ENCODE measurements at places on chromosomes 3 and 15.
A peak's percentile ranks its signal among the peaks of the same experiment; 100 is the strongest.

DNA sequence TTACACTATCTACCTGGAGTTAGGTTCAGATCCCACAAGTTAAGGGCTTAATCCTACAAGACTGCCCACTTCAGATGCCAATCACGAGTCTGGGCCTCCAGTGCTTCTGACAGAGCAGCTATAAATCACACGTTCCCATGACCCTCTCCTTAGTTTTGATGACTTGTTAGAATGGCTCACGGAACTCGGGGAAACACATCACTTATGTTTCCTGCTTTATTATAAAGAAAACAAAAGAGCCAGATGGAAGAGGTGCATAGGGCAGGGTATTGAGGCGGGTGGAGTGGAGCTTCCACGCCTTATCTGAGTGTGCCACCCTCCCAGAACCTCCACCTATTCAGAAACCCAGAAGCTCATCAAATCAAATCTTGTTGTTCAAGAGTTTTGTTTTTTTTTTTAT, 170.8 kb downstream of the MOBP start:
- no peak for DNase-seq

GRCh38 chr15:56798639-56799038, 65.3 kb upstream of the ZNF280D start:
- DNase-seq, result peak; percentile 18

- DNase-seq, result no peak
Observed at GRCh38 chr15:62403164-62403809, 238.2 kb upstream of the C2CD4B start.

DNA sequence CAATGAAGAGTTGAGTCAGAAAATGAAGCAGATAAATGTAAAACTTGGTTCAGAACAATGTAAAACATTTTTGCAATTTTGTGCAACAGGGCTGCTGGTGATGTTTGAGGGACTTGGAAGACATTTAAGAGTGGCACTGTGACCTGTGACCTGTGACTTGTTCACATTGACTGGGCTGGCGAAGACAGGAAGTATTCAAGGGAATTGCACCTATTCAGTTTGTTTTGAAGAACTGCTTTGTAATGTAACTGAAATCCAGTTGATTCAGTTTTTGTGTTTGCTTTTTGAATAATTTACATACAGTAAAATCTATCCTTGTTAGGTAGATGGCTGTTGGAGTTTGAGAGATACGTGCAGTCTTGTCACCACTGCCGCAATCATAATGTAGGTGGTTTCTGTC, 35.4 kb downstream of the MCTP2 start:
- no peak for DNase-seq

GRCh38 chr15:87732976-87733375, 523.6 kb downstream of the NTRK3 start:
- no peak for DNase-seq

GRCh38 chr3:24582431-24583403, 88.1 kb upstream of the THRB start:
- DNase-seq, result no peak

- DNase-seq, result no peak
Observed at GRCh38 chr3:160893207-160893606, 137.2 kb downstream of the PPM1L start.

GRCh38 chr3:139994891-139995290, 59.9 kb downstream of the CLSTN2 start:
- DNase-seq, result no peak

DNA sequence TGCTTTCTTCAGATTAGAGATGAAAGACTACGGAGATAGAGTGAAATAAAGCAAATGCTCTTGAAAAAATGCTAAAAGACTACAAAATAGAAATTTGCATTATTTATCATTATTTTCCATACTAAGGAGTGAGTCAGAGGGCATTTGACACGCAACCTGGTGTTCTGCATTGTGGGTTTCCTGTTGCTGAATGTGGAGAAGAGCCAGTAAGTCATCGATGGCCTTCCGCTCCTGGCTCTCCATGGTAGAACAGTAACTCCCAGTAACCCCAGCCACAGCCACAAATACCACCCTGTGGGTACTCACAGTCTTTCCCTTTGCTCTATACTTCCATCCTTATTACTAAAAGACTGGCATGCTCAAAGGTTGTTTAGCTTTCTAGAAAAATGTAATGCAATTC, 61.5 kb downstream of the CGGBP1 start:
- DNase-seq, result peak; percentile 21

DNA sequence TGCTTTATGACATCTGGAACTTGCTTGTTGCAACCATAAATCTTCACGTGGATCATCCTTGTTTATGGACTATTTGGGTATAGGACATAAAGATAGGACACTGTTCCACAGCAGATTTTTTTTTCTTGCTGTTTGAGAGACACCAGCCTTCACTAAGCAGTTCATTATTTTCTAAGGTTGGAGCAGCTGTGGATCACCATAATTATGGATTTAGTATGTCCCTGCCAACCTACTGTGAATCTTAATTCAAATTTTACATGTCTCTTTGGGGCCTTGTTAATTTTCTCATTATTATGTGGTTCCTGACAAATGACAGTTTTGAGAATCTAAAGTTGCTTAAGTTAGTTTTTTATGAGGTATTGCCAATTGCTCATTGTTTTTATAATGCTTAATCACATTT, 161.2 kb downstream of the B3GALNT1 start:
- no peak for DNase-seq

GRCh38 chr3:171094411-171094810, 67.9 kb upstream of the SLC2A2 start:
- no peak for DNase-seq

- no peak for DNase-seq
Observed at GRCh38 chr3:18012933-18013332, 270.5 kb upstream of the TBC1D5 start.

- no peak for DNase-seq
Observed at GRCh38 chr3:152421162-152421561, 152.4 kb downstream of the MBNL1 start.

GRCh38 chr15:51382787-51383186, 41.3 kb downstream of the GLDN start:
- no peak for DNase-seq

Data from activated T-cell treated with anti-CD3 and anti-CD28 coated beads for 48 hours (primary cell).